ENCODE measurements at places on chromosomes 4 and X.

DNA sequence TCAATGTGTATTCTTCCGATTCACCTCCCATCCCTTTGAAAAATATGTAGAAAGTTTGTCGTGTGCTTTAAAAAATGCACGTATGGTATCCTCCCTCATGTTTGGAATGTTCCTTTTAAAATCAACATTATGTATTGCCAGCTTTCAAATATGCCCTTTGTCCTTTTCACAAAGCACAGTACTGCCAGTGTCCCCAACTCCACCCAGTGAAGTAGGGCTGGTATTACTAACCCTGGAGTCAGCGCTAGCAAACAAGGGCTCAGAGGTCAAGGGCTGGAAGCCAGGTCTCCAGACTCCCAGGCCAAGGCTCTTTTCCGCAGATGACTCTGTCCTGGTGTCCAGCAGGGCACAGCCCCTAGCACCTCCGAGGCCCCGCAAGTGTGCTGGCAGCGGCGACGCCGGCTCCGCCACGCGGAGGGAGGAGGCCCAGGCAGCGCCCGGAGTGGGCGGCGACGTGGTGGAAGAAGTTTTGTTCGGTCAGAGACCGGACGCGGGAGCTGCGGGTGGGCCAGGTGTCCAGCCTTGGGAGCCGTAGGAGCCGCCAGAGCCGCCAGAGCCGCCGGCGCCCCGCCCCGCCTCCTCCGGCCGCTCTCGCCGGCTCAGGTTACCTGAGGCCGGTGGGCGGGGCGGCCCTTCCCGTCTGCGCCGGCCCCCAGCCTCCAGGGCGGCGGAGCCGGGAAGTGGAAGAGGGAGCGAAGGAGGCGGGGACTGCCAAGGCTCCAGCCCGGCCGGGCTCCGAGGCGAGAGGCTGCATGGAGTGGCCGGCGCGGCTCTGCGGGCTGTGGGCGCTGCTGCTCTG is at the start of gene IL13RA1:
TSS of gene IL13RA1 (plus strand) at position 720 of the 799 bp plus-strand sequence. CDS start at position 753, 33 bp downstream.
- no peak for DNase-seq

DNA sequence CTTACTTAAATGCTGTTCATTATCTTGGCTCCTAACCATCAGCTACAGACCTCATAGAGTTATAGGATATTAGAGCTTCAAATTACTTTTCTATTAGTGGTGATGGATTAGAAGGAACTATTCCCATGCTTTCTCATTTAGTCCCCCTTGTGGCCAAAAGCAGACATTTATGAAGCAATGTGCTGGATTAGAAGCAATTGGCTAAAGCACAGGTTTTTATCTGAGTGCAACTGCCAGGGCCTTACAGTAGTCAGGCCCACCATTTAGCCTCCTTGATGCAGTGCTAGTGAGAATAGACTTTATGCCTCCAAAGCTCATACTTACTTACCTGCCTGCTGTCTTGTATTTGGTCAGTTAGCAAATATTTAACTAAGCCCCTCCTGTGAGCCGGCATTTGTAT is 93.0 kb downstream of the TSPAN7 start:
- no peak for DNase-seq

DNA sequence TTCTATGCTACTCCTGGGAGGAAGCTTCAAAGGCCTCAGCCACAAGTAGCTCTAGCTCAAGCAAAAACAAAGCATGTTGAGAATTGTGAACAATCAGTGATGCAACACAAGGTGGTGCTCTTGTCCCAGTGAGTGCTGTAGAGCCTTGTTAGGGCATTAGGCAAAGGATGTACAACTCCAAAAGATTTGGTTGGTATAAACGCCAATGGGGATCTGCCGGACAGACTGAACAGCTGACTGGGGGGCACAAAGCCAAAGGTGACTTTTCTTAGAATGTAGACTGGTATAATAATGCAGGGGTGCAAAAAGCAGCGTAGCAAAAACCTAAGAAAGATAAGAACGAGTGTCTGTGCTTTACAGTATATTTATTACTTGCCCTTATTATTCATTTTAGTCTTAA is 62.6 kb upstream of the ALB start:
- no peak for DNase-seq

- DNase-seq = no peak
These were observed 1.5 kb downstream of the TRIM2 start for GRCh38 chr4:153205757-153206156.

GRCh38 chr4:75018811-75019479 is 86.0 kb downstream of the PARM1 start:
- no peak for DNase-seq

DNA sequence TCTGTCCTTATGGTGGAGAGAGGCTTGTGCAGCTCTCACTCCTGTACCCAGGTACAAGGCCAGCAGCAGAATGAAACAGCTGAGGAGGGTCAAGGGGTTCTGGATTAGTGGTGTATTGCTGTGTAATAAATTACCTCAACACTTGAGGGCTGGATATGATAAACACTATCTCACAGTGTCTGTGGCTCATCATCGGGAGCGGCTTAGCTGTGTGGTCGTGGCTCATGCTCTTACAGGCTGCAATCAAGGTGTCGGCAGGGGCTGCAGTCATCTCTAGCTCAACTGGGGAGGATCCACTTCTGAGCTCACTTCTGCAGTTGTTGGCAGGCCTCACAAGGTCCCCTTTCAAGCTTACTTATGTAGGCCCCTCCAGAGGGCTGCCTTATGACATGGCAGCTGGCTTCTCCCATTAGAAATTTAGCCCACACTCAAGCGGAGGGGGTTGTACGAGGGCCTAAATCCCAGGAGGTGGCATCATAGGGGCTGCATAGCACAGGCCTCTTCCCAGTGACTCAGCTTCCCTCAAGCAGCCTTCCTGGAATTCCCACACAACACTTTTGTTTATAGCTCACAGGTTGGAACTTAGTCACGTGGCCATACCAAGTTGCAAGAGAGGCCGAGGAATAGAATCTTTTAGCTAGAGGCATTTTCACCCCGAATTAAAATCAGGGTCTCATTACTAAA is 148.2 kb upstream of the RPS6KA3 start:
- DNase-seq = no peak

DNA sequence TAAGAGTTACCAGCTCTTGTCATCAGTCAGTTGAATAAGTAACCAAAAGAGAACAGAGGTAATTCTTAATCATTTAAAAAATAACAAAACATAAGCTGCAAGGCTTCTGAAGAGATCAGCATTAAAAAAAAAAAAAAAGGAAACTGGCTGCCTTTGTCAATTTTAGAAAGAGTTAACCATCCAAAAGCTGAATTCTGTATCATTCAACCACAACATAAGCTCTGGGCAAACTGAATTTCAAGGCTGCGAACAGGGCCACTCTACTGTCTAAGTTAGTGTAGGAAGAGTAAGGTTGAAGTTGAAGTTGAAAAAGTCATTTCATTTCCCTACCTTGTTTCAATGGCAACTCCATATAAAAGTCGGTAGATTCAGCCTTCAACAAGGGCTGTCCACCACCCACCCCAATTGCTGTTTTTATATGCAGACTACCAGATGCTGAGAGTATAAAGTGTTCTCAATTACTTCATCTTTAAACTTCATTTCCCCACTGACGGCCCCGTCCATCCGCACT is 1.1 kb upstream of the LIN54 start:
- DNase-seq = no peak

GRCh38 chr4:113293043-113293560 is 243.6 kb downstream of the ANK2 start:
- no peak for DNase-seq

DNA sequence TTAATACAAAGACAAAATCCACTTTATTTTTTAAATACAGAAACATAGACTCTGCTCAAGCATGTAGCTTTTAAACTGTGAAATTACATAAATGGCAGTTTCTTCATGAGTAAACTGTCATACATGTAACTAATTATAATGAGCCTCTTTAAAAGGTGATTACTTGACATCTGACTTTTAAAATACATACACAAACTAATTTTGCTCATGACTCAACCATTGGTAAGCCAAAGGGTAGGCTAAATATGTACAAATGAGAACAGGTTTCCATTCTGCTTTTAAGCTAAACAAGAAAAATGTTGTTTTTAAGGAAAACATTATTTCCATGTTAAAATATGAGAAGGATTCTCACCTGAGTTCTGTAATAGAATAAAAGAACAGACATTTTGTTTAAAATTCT is 27.9 kb downstream of the CAMK2D start:
- DNase-seq = no peak

DNA sequence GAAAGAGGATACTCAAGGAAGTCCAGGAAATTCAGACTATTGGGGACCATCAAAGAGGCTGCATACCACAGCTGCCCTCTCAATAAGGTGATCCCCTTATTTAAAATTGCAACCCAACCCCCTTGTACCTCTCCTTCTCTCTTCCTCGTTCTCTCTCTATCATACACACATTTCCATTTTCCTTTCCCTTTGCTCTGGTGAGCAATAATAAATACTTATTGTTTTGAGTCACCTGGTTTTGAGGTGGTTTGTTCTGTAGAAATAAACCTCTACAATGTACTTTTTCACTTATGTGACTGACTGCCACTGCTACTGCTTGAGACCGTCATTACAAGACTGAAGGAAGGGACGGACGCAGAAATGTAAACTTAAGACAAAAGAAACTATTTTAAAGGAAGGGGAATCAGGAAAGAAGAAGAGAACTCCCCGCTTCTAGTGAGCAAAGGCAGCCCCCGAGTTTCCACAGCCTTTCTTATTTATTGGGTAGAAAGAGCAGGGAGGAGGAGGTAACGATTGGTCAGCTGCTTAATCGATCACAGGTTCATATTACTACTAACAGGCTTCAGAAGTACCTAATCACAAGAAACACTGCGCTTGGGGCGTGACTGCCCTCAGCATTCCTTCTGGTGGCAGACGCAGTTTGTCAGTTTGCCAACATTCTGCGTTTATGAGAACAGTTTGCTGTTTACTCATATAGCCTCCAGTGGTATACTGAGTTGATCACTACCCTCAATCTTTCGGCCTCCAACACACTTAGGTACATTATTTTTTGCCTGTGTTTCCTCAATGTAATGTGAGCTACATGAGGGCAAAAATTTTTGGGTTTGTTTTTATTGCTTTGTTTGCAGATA is 16.9 kb upstream of the TMEM165 start:
- DNase-seq = no peak

DNA sequence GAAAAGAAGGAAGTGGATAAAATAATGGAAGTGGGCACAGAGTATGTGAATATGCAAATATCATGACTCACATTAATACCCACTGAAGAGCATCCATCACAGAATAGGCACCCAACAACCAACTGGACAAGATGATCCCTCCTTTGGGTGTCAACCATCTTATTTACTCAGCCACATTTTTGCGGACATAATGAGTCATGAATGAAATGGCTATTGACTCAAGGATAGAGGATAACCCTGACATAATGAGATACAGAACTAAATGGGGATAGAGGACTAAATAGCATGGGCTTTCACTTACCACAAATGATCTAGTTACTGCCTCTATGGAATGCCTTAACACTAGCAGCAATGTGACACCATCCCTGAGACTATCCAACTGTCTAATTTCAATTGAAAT is 224.7 kb downstream of the ANTXR2 start:
- no peak for DNase-seq

DNA sequence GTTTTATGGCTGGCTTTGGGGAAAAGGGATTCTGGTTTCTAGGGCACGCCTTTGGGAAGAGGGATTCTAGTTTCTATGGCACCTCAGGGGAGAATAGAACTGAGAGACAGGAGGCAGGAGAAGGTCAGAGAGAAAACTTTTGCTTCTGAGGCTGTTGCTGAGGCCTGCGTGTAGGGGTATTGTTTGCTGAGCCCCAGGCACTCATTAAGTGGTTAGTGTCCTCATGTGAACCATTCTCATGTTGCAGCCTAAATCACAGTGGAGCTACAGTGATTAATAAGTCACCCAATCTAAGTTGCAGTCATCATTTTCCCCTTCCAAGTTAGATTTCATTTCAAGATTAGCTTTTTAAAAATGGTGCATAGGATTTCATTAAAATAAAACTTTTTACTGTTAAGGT is 29.0 kb downstream of the VCX3A start:
- DNase-seq = no peak

DNA sequence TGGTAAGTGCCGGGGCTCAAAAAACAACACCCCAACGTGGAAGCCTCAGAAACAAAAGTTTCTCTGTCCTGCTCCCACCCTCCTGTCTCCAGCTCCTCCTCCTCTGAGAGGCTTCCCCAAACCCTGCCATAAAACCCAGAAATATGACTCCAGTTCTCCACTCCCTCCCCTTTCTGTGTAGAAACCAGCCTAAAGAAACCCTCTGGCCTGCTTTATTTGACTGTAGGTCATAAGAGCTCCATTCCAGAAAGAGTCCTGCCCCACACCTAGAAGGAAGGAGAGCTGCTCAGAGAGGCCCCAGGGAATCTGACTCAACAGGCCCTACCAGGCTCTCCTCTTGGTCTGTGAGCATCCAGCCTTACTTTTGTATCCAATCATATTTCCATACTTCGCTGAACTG is 872 bp upstream of the S100P start:
- no peak for DNase-seq

DNA sequence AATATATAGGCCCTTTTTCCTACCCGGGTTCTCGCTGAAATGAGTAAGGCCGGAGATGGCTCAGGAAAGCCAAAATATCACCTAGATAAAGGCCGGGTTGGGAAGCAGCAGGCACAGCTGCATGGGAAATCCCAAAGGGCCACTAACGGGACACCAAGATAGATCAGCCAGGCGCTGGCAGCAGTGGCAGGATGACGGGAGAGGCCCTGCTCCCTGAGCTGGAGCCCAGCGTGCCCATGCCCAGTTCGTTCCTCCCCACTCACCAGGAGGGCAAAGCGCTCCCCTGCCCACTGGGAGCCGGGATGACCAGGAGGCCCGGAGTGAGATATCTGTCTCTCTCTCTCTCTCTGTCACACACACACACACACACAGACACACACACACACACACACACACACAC is 109.8 kb downstream of the DCTD start:
- no peak for DNase-seq

DNA sequence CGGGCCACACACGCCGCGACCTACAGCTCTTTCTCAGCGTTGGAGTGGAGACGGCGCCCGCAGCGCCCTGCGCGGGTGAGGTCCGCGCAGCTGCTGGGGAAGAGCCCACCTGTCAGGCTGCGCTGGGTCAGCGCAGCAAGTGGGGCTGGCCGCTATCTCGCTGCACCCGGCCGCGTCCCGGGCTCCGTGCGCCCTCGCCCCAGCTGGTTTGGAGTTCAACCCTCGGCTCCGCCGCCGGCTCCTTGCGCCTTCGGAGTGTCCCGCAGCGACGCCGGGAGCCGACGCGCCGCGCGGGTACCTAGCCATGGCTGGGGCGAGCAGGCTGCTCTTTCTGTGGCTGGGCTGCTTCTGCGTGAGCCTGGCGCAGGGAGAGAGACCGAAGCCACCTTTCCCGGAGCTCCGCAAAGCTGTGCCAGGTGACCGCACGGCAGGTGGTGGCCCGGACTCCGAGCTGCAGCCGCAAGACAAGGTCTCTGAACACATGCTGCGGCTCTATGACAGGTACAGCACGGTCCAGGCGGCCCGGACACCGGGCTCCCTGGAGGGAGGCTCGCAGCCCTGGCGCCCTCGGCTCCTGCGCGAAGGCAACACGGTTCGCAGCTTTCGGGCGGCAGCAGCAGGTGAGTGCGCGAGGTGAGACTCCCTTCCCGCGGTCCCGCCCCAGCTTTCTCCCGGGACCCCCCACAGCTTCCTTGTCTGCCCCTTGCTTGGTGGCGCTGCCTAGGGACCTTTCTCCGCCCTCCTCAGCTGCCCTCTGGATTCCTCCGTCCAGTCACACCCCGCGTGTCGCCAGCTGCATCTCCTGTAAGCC is 678 bp downstream of the BMP3 start:
- no peak for DNase-seq
